Erythroblast (primary cell): ENCODE measurements at places on chromosomes 6 and 20.

- DNase-seq: no peak
Measured at GRCh38 chr20:62666736-62667529, 24.6 kb downstream of the SLCO4A1 start.

GRCh38 chr6:89190741-89191140 lies 26.4 kb downstream of the GABRR1 start:
- no peak for DNase-seq

- peak; percentile 25 for DNase-seq
Measured at GRCh38 chr20:62576815-62577489, 65.4 kb upstream of the SLCO4A1 start.

DNA sequence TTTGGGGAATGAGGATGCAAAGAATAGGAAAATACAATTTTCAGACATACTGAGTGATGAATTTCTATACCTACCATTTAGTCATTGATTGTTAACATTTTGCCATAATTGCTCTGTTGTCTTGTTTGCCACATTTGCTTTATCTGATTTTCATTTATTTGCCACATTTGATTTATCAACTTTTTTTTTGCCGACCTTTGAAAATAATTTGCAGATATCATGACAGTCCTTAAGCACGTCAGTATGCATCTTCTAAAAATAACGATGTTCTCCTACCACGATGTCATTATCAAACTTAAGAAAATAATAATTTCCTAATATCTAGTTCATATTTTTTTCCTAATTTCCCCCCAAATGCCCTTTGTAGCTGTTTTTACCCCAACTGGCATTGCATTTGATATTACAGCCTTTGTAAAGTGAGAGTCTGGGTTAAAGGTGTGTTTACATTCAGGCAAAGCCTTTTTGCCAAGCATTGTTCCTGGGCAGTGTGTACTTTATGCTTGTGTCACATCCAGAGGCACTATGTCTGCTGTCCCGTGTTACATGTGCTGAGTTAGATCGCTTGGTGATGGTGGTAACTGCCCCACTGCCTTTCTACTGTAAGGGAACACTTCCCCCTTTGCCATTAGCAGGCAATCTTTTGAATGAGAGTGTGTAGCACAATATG lies 26.4 kb downstream of the SEC23B start:
- DNase-seq: no peak
